EL (cell line): ENCODE measurements at places on chromosomes 1 and 21.
A peak's percentile ranks its signal among the peaks of the same experiment; 100 is the strongest.

GRCh38 chr1:41361495-41362356 lies 492 bp downstream of the FOXO6 start:
- no peak for DNase-seq

GRCh38 chr1:183038913-183039312 lies 15.7 kb downstream of the LAMC1 start:
- no peak for DNase-seq

DNA sequence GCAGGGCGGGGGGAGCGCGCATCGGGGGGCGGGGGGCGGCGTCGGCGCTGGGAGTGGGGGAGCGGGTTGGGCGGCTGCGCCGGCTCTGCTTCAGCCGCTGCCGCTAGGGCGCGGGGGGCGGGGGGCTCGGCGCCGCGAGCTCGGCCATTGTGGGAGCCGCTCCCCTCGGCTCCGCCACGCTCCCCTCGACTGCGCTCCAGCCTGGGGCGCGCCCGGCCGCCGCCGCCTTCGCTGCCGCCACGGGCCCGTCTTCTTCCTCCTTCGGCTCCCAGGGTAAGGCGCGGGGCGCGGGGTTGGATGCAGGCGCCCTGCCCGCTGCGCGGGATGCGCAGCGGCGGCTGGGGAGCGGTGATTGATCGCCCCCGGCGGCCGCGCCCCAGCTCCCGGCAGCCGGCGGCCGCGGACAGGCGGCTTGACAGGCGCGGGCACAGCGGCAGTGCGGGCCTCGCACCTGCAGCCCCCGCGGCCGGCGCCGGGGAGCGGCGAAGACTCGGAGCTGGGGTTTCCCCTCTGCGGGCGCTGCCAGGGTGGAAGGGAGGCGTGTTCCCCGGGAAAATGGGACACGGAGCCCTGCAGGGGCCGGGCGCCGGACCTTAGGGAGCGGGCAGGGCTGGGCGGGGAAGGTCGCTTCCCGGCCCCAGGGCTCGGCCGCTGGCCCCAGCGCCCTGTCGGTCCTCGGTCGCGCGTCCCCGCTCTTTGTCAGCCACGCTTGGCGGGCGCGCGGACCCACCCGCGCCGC lies 55.3 kb downstream of the NDUFS5 start:
- peak; percentile 48 for DNase-seq

- DNase-seq, result no peak
These were observed 107.3 kb downstream of the DUSP10 start for GRCh38 chr1:221634606-221635005.

DNA sequence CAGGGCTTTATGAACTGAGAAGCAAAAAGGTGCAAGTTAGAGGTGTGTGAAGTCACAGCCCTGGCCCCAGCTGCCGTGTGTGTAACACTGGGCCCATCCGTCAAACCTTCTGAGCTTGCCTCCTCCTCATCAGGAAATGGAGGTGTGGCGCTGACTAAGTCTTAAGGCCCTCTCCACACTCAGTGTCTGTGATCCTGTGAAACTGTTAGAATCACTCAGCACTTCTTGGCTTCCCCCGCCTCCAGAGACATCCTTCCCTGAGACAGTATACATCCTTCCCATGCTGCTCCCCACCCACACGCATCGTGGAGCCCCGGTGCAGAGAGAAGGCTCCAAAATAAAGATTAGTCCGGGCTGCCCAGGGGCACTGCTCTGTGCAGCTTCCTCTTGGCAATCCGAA lies 33.3 kb downstream of the LRP8 start:
- peak; percentile 67 for DNase-seq

- peak; percentile 46 for DNase-seq
These were observed 91.9 kb upstream of the SSX2IP start for GRCh38 chr1:84781946-84782771.

GRCh38 chr1:217881131-217881543 lies 250.0 kb downstream of the SPATA17 start:
- DNase-seq, result peak; percentile 55

DNA sequence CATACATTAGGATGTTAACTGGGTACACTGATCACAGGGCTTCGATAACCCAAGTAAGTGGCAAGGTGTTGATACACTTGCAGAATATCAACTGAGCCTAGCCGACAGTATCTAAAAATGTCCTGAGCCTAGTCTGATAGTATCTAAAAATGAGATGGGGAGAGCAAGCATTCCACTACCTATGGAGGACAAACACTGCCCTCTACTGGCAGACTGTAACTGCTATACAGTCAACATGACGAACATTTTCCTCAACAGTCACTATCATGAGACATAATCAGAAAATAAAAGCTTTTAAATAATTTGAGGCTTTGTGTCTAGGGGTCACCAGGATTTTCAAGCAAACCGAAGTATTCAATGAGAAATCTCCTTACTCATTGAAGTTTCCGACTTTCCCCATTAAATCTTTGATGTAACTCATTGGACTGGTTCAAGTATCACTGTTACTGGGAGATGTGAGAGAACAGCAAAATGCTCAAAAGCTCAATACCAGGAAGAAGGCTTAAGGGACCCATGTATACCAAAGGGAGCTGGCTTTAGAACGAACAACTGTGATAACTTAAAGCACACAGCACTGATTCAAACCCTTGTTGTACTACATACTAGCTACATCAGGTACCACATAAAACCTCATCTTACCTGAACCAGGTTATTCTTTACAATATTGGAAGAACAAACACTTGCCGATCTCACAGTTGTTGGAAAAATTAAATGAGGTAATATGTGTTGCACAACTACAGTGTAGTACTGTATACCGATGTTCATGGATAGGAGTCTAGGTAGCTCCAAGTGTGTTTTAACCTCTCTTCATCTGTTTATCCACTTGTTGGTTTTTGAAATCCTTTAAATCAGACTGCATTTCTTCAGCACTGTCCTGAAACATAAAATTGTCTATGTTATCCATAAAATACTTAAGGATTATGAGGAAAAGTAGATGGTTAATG lies 31.1 kb upstream of the SLC45A3 start:
- peak; percentile 73 for DNase-seq

- peak; percentile 57 for DNase-seq
These were observed 705 bp downstream of the KHDRBS1 start for GRCh38 chr1:32014199-32014947.

DNA sequence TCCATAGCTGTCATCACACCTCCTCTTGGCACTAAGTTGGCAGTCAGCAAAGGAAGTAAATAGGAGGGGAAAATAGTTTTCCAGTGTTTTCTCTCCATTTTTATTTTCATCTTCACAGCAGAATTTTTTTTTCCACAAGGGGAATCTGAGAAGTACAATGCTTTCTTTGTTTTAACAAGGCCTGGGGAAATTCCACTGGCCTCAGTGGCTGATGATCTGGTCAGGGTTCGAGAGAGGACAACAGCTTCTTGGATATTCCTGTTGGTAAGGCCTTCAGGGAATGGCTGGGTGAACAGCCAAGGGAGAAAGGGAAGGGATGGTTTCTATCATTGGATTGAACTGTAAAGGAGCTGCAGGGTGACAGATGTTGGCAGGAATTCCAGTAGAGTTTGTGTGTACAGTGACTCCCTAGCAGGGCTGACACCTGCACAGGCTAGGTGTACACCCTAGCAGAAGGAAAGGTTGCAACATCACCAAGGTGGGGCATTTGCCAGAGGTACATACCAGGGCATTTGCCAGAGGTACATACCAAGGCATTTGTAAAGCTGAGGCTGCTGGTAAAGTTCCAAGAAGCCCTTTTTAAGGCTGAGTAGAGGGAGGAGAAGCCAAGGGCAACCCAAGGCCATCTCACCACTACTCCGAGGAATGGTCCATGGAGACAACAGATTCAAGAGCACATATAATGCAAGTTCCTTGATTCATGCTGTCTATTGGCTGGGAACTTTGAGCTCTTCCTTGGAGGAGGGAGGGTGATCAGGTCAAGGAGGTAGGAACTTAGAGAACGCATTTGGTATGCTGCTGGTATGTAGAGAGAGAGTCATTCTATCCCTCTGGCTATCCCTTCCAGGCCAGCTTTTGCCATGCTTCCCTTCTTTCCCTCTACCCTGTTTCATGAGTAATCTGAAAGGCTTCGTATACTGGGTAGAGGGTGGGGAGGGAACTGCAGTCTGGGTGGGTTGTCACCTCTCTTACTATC lies 3.1 kb downstream of the GJA5 start:
- DNase-seq, result peak; percentile 80

DNA sequence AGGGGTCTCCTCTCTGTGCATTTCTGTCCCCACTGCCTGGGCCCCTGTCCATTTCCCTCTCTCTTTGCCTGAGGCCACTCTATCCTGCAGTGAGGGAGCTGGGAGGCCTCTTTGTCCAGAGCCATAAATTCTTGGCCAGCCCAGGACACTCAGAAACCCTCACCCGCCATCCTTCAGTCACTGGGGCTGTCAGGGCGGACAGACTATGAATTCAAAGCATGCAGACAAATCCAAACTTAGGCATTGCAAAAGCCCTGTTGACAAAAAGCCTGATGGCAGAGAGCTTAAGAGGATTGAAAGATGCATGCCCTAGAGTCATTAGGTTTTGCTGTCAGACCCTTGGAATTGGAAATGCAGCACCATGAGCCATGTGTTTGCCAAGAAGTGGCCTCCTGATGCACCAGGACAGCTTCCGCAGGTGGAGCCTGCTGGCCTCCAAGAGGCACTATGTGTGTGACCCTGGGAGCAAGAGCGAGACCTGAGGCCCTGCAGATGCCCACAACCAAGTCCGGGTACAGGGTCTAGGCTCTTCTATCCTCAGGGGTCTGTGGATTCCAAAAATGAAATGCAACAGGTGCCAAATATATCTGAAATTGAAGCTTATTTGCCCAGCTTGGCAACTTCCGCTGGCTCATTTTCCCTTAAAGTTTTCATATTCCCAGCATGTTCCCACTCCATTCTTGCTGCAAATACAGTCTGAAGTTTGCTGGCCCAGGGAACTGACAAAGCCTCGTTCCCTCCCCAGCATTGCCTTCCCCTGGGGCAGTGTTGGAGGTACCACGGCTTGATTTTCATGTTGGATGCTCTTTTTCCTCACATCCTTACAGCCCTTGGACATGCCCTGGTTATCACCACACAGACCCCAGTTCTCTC lies 177.9 kb downstream of the PGBD5 start:
- no peak for DNase-seq

GRCh38 chr1:84883286-84883685 lies 9.7 kb downstream of the LPAR3 start:
- DNase-seq, result peak; percentile 47
